Osteocyte (in vitro differentiated cells): ENCODE measurements at places on chromosomes 1 and 21.

GRCh38 chr1:89974696-89975470, 20.0 kb upstream of the ZNF326 start:
- no peak for DNase-seq

GRCh38 chr1:93614986-93615581, 66.6 kb downstream of the BCAR3 start:
- no peak for DNase-seq

- DNase-seq: no peak
Measured at GRCh38 chr21:42514883-42515228, 1.2 kb downstream of the SLC37A1 start.

- DNase-seq: peak; percentile 87
Measured at GRCh38 chr1:223142795-223143536, at the start of gene TLR5. Gene TLR5, minus strand, starts transcription at chr1:223143248. Its CDS starts 30,217 bp downstream, at chr1:223113031.

DNA sequence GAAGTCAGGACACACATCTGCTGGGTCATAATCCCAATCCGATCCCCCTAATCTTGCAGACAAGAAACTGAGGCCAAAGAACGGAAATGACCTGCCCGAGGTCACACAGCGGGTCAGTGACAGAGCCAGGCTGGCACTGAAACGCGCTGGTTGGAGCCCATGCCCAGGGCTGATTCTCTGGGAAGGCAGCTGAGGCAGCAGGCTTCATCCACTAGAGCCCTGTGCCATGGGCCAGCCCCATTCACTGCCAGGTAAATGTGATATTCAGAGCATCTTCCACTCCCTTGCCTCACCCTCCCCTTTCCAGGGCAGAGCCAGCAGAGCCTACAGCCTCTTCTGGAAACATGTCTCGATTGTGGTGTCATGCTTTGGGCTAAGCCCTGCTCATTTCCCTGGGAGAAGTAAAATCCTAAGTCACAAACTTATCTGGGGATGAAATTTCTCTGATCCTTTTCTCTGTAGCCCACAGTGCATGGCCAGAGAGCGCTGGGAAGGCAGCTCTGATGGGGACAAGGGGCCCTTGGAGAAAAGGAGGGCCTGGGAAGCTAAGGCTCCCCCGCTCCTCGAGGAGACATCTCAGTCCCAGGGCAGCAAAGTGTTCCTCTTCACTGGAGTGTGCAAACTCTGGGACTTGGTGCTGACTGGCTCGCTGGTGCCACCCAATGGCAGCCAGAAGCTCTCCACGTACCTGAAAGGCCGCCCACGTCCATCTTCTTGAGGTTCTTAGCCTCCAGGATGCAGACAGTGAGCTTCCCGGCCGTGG, 110.4 kb downstream of the SYT2 start:
- peak; percentile 90 for DNase-seq
